ENCODE measurements at places on chromosomes 2 and 18.

- no peak for DNase-seq
Measured at GRCh38 chr2:241560162-241560882, 1.8 kb downstream of the BOK start.

- no peak for DNase-seq
Measured at GRCh38 chr2:208584378-208584985, 177.9 kb downstream of the PTH2R start.

GRCh38 chr18:21441670-21442069, 158.8 kb downstream of the ESCO1 start:
- DNase-seq = no peak

- DNase-seq = no peak
Measured at GRCh38 chr2:192398236-192398635, 203.5 kb upstream of the TMEFF2 start.

GRCh38 chr2:150491943-150492342, 4.5 kb upstream of the RND3 start:
- no peak for DNase-seq

DNA sequence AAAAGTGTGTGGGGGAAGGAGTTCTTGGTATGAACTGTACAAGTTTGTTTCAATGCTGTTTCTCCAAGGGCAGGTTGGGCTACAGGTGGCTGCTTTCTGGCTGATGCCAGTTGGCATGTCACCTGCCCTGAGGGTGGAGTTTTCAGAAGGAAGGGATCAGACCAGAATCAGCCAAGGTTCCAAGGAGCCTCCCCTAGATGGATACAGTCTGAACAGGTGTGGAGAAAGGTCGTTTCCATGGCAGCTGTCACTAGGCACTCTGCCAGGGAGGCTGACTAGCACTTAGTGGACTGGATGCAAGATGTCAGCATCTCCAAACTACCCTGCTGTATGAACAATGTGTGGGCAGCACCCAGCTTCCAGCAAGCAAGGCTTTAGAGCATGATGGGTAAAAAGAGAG, 444.4 kb upstream of the HNRNPA3 start:
- peak; percentile 21 for DNase-seq

- no peak for DNase-seq
Measured at GRCh38 chr18:59916746-59917145, 16.9 kb downstream of the PMAIP1 start.

DNA sequence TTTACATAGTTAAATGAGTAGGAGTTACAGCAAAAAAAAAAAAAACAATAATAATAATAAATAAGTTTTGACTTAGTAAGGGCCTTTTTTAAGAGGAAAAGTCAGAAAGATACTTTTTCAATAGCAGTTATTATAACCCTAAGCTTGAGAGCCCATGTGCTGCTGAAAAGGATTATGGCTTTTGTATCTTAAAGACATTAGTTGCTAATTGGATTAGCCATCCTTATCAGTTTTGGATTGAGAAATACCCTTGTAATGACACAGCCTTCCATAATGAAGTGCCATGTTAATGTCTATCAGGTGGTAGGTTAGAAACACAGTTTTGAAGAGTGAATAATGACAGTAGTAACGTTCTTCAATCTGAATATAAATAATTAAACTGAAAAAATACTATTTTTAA, 554.0 kb downstream of the RIT2 start:
- no peak for DNase-seq

DNA sequence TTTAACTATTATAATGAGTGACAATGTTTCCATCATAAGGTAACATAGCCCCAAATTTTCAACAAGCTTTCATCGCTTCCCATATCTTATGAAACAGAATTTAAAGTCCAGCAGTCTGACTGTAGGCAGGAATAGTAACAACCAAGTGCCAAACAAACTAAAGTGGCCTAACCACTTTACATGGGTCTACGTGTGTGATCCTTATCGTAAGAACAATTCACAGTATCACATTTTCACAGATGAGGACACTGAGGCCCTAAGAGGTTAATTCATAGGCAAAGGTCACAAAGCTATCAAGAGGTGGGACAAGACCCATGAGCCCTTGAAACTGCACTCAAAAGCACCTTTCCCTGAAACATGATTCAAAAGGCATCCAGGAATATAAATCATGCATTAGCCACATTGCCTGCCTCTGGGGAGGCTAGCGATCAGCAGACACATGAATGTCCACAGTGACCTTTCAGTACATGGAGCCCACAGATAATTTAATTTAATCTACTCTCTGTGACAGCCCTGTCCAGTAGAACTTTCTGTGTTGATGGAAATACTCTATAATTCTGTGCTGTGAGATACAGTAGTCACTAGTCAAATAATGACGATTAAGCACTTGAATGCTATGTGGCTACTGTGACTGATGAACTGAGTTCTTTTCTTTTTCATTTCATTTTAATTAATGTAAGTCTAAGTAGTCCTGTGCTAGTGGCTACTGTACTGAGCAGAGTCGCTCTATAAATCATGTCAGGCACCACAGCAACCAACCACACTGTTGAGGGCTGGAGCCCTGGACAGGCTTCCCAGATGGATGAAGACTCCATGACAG, 30.3 kb downstream of the KIDINS220 start:
- DNase-seq = no peak

GRCh38 chr2:230706053-230706521, 6.6 kb upstream of the CAB39 start:
- peak; percentile 83 for DNase-seq

GRCh38 chr2:143121079-143121478, 8.1 kb upstream of the ARHGAP15 start:
- DNase-seq = no peak

DNA sequence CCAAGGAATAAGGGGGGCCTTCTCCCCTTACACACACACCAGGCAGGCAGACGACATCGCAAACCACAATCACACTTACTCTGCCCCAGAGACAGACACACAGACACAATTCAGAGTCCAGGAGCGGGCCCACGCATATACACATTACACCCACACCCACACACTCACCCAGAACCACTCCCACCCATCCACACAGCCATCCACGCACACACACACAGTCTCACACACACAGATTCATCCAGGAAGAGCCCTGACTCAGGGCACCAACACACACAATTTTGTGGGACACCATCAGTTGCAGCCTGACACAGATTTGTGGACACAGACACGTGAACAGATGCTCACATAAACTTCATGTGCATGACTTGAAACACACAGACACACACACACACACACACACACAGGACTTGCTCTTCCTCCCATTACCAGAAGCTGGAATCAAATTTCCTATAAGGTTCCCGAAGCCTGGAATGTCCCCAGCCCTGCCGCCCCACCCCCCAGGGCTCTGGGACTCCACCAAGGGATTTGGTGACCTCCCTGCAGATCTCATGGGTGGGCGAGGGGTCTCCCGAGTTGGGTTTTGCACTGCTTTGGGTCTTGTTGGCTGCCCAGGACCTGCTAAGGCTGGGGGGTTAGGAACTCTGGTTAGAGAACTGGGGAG, 23.5 kb downstream of the TNS1 start:
- DNase-seq = no peak
